ENCODE measurements at places on chromosomes 7 and 10.

DNA sequence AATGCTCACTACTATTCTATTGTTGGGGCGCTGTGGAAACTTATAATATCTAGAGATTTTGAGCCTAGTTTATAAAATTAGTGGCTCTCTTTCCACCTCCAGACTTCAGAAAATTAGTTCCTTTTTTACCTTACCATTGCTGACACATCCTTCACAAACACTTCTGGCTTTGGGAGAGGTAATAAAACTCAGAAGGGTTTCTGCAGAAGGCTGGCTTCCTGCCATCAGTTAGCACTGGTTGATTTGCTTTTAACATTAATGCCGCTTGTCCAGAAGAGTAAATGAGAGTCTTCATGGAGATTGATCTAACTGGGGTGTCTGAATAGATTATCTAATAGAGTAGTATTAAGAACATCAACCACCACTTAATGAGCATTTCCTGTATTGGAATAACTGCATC, 20.3 kb downstream of the ACSM6 start:
- DNase-seq, result no peak

DNA sequence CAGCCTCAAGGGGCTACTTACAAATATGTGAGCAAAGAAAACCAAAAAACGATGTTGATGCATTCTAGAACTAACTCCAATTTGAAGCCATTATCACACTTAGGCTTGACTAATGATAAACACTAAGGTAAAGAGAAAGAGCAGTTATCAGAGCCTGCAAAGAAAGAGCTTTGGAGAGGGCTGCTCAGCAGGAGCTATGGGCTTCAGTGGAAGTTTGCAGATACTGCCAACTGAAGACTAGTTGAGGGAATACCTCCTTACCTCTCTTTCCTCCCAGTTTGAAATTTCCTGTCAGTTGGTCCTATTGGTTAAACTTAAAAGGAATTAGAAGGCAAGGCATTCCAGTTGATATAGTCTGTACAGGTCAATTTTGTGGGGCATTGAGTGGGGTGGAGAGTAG, 498.1 kb upstream of the POT1 start:
- no peak for DNase-seq

- no peak for DNase-seq
These were observed 475.3 kb upstream of the AUTS2 start for GRCh38 chr7:69122953-69123352.

DNA sequence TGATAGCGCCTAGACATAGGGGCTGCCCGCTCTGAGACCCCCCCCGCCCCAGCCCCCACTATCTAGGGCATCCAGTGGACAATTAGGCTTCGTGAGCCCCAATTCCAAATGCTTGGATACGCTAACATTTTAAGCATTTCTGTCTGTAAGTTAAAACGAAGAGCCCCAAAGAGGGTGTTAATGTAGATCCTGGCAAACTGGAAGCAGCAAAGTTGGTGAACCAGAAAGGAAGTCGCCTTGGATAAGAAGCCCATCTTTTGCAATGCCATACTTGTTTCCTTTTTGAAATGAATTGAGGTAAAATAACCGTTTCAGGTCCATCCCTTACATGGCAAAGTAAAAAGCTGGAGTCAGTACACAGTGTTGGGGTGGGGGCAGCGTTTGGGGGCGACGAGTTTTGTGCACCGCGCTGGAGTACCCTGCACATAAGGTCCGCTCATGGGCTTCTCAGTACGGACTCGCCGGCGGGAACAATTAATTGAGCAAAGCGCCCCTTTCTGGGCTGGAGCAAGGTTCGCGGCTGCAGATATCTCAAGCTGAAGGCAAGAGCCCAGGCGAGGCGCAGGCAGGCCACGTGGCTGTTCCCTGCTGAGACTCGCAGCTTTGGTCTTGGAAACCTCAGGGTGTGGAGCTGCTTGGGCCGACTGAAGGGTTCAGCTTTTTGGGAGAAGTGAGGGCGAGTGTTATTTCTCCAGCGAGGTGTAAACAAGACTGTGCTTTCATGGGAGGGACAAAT, 1.4 kb upstream of the TWIST1 start:
- DNase-seq, result no peak

DNA sequence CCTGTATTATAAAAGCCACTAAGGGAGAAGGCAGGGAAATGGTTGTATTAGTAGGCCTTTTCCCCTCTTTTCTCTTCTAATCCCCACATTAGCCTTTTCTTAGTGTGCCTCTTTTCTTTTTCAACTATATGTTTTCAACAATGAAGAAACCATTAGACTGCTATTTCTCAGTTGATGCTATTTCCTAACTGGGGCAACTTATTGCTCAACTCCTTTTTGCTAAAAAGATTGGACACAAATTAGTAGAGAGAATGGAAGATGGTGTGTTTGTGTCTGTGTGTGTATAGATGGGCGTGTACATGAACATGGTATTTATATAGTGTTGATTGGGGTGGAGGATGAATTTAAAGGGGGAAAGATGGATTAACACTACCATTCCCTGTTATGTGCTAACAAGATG, 28.4 kb downstream of the TBC1D12 start:
- no peak for DNase-seq

DNA sequence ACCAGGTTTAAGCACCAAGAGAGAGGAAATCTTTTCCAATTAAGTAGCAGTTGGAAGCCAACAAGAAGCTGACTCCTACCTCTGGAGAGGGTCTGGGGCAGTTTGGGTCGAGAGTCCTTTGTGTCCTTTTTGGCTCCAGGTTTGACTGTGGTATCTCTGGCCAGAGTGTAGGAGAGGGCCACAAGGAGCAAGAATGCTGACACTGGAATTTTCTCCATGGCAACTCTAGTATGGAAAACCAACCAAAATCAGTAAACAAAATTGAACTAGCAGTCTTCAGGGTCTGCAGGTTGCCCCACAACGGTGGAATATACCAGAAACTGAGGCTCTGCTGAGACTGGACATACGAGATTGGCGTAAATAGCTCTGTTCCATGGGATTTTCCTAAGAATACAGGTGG, 3.2 kb downstream of the AGR2 start:
- DNase-seq, result no peak

DNA sequence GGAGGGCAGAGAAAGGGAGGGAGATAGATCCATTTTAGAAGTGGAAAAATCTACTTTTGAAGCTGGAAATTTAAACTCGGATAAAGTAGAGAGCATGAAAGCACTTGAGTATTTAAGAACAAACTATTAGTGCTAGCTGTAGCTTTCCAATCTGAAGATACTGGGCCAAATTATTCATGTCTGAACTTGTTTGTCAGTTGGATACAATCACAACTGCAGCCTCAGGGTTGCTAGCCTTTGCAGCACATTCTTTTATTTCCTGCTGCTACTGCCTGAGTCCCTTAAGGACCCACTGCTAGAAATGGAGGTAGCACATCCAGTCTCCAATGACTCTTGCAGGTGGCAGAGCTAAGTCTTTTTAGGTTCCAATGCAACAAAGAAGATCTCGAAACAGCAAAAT, 8.3 kb upstream of the SLC25A13 start:
- DNase-seq, result no peak

DNA sequence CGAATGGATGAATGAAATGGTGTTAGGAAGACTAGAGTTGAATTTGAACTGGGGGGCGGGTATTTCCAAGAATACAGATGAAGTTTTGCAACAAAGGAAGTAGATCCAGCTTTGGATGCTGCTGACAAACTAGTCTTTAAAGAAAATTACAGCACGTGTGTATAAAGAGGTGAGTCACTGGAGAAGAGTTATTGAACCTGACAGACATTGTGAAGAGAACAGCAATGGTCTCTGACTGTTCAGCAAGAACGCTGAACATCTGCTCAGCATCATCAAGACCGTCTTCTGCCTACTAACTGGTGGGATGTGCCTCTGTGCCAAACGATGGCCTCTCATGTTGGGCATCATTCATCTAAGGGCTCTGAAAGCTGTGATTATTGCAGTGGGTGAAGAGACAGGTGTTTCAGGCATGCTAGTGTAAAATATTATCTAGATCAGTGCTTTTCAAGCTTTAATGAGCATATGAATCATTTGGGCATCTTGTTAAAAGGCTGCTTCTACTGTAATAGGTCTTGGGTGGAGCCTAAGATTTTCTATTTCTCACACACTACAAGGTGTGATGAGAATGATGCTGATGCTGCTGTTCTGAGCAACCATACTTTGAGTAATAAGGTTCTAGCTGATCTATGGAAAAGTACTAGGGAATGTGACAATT, 291.3 kb downstream of the PTEN start:
- no peak for DNase-seq

DNA sequence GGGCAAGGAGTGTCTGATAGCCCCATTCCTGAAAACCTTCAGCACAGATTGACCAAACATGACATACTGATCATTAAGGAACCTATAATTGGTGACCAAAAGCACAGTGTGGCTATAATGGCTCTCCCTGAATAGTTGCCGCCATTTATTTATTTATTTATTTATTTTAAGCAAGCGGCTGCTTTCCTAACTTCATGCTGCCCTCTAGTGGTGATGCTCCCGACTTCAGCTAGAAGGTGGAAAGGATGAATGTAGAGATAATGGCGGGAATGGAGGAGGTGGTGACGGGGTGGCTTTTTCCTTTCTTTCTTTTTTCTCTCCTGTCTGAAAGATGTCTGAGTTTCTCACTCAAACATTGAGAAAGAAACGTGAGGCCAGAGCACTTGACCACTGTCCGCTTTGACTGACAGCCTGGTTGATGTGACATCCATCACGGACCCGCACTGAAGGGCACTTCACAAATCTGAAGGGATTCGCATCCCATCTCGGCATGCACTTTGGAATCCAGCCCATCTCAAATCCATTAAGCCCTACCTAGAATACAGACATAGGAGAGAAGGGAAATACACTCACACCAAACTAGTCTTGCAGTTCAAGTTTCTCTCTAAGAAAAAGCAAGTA, 1090.1 kb downstream of the KCNMA1 start:
- peak; percentile 21 for DNase-seq

DNA sequence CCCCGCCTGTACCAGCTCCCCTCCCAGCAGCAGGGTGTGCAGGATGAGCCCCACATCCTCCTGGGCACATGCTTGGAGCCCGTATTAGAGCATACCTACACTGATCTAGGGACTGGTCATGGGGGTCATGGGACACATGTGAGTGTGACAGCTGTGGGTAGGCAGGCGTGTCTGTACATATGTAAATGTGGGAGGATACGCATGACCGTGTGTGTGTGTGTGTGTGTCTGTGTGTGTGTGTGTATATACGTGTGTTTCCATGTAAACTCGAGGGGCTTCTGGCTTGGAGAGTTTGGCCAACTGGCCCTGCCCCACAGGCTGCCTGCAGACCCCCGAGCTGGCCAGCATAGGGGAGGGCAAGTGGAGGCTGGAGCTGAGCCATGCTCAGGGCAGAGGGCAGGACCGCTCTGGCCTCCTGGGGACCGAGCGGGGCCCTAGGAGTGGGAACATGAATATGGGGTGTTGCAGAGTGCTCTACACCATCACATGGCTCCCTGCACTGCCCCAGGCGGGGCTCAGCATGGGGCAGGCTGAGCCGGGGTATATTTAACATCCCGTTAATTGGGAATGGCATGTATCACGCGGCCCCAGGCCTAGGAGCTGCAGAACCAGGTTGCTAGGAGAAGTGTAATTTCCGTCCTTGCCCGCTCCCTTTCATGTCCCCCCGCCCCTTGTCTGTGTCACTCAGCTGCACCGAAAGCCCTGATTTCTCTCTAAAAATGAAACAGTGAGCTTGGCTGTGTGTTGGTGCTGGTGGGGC, 152.7 kb upstream of the PCBD1 start:
- no peak for DNase-seq

DNA sequence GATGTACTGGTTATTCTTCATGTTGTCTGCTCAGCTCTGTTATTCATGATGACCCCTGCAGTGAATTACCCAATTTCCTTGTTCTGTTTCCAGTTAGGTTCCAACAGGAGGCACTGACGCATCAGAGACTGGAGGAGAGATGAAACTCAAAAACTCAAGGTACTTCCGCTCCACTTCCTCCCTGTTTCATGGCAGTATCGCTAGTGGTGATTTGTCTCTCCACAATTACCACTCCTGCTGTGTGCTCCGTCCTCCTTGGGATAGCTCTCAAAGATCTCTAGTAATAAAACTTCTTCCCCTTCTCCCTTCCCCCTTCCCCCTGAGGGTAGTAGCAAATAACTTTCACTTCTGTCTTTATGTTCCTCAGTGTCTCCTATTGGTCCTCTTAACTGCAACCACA, 107.4 kb upstream of the ABCB5 start:
- DNase-seq, result no peak

- DNase-seq, result no peak
These were observed 10.1 kb downstream of the NPC1L1 start for GRCh38 chr7:44530990-44531389.

DNA sequence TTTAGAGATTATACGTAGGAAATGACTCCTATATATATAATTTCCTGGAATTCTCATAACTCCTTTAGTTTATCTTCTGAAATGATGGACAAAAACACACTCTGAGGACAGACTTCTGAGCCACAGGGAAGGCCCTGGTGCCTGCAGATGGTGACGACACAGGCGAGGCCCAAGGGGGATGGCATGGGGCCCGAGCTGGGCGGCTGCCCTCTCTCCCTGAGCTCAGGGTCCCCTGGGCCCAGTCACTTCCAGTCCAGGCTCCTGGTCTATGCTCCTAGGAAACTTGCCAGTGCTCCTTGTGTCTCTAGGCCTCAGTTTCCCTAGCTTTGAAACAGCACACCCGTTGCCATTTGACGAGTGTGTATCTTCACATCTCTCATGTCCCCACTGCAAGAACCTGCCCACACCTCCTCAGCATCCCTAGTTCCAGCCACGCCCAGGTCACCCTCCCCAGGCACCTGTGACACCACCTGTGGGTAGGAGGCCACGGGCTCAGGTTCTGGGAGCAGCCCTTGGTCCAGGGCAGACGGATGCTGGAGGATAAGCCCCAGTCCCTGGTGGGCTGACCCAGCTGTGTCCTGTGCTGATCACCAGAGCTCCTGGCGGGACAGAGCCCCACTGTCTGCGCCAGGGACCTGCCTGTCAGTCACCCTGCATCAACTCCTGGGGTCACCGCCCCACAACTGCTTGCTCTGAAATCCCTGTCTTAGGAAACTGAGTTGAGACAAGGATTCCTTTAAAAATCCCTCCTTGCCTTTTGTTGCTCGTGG, 23.4 kb upstream of the SHH start:
- DNase-seq, result no peak
